ENCODE measurements at places on chromosomes 5 and 9. TPM values are rescaled to one million over a fixed set of nuclear protein-coding genes. Genes with fewer than 3 reads are reported as not detected.

TMEM8B gene
- total RNA-seq, result 6.0 TPM

PCDHB12 gene
- 4.1 TPM for total RNA-seq

DNA sequence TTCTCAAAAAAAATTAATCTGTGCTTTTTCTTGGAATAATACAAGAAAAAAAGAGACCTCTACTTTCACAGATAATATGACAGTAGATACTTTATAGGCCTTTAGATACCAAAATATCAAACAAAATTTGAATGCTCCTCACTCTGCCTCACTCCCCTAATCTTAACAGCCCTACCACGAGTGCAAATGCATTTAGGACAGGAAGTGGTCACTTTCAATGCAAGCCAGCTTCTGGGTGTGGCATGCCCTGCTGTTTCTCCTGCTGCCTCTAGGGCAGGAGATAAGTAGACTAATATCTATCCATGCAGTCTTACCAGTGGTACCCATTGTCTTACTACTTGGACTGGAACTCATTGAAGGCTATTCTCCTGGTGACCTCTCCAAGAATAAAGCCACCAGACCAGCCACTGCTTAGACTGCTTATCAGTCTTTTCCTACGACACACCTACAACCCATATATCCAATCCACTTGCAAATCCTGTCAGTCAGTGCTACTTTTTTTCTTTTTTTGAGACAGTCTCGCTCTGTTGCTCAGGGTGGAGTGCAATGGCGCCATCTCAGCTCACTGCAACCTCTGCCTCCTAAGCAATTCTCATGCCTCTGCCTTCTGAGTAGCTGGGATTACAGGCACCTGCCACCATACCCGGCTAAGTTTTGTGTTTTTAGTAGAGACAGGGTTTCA, 23.0 kb downstream of the FRRS1L start:
- DNase-seq, result no peak

GRCh38 chr9:19914044-19914443, 125.2 kb upstream of the SLC24A2 start:
- no peak for DNase-seq

DNA sequence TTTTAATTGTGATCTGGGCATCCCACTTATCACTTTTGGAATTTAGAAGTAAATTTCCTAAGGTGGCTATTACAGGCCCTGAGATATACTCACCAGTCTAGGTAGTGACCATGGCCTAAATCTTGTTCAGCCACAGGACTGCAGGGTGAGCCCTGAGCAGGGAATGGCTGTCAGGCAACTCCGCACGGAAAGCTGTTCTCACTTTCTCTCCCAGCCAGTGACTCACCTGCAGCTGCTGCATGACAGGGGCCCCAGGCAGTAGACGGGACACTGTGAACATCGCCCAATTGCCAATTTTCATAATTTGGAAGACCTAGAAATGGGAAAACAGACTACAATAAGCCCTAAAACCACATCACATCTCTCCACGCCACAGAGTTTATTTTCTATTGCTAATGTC, 69.6 kb upstream of the TAF1L start:
- DNase-seq, result no peak

- no peak for DNase-seq
Observed at GRCh38 chr9:23603311-23603710, 222.7 kb downstream of the ELAVL2 start.

TLX3 gene
- not detected for total RNA-seq

NPR3 gene
- 0.47 TPM for total RNA-seq

DNA sequence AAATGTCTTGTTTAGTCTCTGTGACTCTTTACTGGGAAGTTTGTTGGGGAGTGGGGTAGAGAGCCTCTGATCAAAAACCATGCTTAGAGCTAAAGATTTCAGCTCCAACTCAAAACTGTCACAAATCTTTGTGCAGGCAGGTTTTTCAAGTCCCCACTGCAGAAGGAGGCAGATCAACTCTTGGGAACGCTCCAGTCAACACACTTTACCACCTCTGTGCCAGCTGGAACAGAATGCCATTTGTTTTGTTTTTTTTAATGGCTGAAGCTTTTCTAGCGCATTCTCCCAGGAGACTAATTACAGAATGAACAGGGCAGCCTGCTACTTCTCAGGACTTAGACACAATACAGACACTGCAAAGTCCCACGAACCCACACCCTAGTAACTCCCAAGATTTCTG, 17.9 kb upstream of the LHX6 start:
- no peak for DNase-seq
